GM13976 (cell line): ENCODE measurements at places on chromosomes 3 and 15.

GRCh38 chr3:39124876-39125840 is 17.7 kb downstream of the TTC21A start:
- DNase-seq, result no peak

- DNase-seq, result no peak
Observed at GRCh38 chr15:64474846-64475245, 14.5 kb downstream of the ZNF609 start.

- DNase-seq, result no peak
Observed at GRCh38 chr3:59481776-59482400, 432.1 kb upstream of the CFAP20DC start.

DNA sequence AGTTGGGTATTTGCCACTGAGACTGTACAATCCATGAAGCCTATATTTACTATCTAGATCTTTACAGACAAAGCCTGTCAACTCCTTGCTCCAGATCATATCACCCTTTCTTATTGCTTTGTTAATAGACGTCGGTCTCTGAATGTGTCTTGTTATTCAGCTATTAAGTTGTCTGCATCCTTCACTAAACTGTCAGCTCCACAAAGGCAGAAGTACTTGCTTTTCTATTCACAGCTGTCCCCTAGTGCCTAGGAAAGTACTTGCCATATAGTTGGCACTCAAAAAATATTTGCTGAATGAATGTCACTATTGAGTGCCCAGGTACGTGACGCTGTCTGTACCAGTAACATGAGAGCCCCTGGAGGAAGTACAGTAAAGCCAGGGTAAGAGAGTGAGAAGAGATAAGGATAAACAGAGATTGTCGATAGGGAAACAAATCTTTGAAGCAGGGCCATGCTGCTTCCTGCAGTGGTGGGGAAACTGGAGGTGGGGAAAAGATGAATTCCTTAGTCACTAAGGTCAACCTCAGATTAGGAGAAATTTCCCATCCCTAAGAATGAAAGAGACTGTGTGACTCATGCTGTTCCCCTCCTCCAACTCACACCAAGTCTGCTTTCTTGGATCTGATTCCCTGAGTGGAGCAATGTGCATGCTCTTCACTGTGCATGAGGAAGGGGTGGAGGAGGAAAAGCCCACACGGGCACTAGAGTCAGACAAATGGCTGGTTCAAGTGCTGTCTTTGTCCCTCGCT is 36.3 kb downstream of the PRICKLE2 start:
- no peak for DNase-seq

GRCh38 chr3:14440168-14440518 is 37.7 kb downstream of the SLC6A6 start:
- no peak for DNase-seq

DNA sequence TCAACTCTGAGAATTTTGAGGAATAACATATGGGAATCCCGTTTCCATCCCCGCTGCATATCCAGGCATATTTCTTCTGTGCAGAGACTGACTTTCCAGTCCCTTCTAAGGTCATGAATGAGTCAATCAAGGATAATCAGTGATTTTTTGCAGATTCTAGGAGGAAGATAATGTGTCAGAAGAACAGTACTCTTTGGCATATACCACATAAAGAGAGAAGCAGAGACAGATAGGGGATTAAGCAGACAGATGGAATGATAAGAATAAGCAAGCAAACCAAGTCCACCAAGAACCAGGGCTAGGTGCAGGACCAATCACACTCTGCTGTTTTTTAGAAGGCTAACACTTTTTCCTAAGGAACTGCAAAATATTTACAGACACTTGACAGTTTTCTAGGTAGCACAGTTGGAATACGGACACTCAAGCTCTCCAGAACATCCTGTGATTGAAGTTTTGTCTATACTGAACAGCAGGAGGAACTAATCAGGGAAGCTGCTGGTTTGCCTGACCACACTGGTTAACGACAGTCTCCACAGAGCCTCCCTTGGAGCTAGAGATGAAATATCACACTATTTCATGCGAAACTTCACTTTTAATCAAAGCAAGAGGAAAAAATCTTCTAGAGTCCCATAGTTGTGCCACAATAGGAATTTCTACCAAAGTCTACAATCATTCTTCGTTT is 450.0 kb upstream of the KCNMB2 start:
- DNase-seq, result no peak

DNA sequence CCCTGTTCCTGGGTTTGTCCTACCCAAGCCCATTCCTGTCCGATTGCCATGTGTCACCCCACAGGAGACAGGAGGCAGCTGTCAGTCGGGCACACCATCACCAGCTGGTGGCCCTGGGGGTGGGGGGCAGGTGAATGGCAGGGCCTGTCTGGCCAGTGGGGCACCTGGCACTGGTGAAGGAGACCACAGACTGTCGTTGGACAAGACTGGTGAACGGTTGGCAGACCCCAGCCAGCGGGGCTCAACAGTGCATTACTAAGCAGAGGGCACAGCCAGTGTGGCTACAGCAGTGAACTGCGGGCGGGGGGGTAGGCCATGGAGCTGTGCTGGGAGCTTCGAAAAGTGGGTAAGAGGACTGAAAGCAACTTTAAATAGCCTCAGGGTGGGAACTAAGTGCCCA is 2.1 kb downstream of the SEMA7A start:
- peak; percentile 25 for DNase-seq

GRCh38 chr15:23035964-23036566 is 3.3 kb downstream of the TUBGCP5 start:
- DNase-seq, result peak; percentile 62

DNA sequence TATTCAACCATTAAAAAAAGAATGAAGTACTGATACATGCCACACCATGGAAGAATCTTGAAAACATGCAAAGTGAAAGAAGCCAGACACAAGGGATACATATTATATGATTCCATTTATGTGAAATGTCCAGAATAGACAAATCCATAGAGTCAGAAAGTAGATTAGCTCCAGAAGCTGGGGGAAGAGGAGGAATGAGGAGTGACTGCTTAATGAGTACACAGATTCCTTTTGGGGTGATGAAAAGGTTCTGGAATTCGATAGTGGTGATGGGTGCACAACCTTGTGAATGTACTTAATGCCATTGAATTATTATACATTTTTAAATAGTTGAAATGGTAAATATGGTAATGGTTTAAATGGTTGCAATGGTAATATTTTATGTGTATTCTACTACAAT is 90.6 kb upstream of the SPATA12 start:
- no peak for DNase-seq

DNA sequence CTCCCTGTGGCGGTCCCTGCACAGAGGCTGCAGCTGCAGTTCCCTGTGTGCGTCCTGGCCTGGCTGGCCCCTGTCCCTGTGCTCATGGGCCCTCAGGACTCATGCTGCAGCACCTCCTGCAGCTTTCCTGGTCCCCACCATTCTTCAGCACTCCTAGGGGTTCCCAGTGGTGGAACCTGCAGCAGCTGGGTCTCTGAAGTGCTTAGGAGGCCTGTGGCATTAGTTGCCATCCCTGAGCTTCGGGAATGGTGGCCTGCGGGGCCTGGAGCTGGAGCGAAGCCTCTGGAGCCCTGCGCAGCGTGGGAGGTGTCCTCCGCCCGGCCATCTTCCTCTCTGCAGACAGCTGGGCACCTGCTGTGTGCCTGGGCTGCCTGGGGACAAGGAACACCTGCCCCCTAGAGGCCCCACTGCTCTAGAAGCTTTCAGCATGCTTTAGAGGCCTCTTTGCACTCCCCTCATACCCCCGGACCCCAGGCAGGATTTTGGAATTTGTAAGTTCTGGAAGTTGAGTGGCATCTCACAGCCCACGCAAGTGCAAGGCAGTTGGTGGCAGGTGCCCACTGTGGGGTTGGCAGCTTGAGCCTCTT is 13.1 kb downstream of the PLXNA1 start:
- no peak for DNase-seq

GRCh38 chr15:43274136-43274535 is 7.4 kb upstream of the TGM5 start:
- DNase-seq, result no peak

DNA sequence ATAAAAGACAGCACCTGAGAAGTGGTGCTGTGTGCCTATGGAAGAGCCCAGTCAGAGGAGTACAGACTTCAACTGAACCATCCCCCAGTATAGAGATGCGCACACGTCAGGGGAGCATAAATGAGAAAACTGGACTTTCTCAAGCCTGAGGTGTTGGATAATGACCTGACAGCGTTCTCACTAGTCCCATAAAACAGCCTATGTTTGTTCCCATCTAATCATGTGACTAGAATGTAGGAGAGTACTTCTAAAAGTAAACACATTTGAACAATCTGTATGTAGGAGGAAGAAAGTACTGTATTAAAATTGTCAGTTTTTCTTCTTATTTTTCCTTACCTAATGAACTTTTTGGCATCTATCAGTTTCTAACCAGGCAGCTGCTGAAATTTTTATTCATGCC is 498.9 kb downstream of the CNTN4 start:
- no peak for DNase-seq
